ENCODE measurements at places on chromosomes 5 and 9.

GRCh38 chr5:157772127-157772526 lies 28.6 kb downstream of the LSM11 start:
- DNase-seq: no peak

- no peak for DNase-seq
These were observed 20.6 kb downstream of the KCNMB1 start for GRCh38 chr5:170368586-170368985.

- DNase-seq: no peak
These were observed 88.2 kb downstream of the GAS1 start for GRCh38 chr9:86859056-86859455.

DNA sequence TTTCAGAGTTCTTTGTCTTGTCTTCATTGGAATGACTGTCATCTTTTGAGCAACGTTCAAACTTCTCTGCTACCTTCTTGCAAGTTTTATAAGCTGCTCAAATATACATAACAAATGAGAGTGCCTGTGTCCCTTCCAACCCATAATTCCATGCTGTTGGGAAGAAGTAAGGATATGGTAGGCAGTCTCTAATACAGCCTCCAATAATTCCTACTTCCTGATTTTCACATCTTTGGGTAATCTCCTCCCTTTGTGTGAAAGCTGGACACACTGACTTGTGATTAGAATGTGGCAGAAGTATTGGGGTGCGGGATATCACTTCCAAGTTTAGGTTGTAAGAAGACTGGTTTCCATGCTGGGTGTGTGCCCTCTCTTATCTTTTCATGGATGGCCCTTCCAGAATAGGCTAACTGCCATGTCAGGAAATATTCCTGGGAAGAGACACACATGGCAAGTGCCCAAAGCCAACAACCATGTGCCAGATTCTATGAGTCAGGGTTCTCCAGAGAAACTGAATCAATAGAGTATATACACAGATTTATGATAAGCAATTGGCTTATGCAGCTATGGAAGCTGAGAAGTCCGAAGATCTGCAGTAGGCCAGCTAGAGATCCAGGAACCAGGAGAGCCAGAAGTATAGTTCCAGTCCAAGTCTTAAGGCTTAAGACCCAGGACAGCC lies 531.3 kb downstream of the NTRK2 start:
- DNase-seq: no peak

DNA sequence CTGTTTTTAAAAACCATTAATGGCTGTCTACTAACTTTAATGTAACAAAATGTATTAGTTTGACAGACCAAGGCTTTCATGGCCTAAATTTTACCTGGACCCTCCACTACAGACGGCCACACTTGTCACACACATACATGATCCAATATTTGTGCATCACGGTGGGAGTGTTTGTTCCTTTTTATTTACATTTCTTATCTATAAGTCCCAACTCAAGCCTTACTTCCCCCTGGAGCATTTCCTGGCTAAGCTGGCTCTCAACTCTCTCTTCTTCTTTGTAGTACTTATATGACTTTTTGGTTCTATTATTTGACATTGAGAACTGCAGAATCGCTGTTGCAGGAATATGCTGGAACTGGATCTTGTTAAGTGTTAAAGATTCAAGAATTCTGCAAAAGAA lies 534.4 kb downstream of the RAB3C start:
- no peak for DNase-seq

GRCh38 chr9:94772639-94773303 lies 46.3 kb downstream of the AOPEP start:
- no peak for DNase-seq

DNA sequence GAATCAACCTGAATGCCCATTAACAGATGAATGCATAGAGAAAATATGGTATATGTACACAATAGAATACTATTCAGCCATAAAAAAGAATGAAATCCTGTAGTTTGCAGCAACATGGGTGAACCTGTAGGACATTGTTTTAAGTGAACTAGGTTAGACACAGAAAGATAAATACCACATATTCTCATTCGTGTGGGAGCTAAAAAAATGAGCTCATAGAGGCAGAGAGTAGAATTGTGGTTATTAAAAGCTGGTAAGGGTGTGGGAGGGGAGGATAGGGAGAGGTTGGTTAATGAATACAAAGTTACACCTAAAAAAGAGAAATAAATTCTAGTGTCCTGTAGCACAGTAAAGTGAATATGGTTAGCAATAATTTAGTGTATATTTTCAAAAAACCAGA lies 23.5 kb downstream of the PTTG1 start:
- DNase-seq: no peak

GRCh38 chr5:6029811-6030271 lies 348.5 kb downstream of the MED10 start:
- DNase-seq: no peak

- DNase-seq: no peak
These were observed 41.0 kb upstream of the PRDM9 start for GRCh38 chr5:23466401-23466912.

DNA sequence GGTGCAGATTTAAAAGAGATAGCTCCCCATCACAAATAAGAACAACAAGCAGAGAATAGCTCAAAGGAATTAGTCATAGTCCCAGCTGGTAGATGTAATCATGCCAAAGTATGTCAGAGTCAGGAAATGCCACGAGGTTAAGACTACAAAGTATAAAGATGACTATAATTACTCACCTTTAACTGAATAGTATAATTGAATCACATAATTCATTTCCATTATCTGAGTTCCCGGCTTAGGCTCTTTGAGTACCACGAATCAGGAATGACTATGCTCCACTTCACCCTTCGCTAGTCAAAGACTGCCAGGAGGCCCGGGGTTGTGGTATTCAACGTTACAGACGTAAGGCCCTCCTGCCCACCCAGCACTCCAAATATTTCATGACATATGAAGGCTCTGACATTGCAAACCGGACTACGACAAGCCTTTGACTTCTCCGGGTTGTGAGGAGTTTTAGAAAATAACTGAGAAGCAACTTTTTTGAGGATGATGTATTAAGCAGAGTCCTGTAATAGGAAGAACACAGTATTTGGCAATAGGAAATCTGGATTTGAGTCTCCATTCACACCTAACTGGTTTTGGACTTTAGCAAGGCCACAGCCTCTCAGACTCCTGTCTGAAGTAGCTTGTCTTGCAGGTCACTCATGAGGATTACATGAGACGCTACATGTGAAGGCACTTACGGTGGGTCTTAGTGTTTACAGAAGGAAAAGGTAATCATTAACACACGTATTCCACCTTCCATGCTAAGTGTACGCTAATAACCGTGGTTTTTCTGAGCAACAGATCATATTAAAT lies 64.6 kb downstream of the ENC1 start:
- no peak for DNase-seq

DNA sequence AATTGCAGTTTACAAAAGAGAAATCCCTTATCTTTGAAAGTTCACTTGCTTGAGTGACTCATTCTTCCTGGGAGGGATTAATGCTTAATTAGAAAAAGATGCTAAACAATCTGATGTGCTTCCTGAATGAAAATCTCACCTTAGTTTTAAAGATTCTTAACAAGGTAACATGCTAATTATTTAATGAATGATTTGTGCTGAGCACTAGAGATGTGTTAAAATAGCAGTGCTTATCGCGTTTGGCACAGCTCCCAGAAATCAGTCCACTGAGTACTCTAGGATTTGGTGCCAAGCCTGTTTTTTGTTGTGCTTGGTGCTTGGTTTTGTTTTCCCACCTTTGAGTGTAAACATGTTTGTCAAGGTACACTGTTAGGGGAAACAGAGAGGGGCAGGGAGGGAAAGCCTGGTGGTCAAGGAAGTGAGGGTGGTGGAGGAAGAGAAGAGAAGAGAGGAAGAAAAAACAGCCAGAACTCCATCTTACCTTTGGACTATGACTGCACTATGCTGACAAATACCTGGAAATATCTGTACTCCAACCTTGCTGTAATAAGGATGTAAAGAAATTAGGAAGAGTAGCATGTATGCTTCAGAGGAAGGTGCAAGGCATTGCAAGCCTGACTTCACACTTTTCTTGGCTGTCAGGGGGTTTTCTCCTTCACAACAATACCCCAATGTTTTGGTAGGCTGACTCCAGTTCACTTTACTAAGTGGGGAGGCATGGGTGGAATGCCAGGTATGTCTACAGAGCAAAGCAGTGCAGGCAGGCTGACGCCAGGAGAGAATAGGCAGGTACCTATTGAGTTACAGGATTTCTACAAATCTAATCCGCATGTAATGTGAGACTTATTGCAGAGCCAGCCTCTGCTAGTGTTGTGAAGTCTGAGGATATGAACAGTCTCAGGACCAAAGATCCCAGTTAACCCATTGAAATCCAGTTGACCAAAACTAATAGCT lies 157.2 kb upstream of the ISL1 start:
- DNase-seq: no peak

Data from effector CD4-positive, alpha-beta T cell (primary cell).